ENCODE measurements at places on chromosomes 3 and 15.

DNA sequence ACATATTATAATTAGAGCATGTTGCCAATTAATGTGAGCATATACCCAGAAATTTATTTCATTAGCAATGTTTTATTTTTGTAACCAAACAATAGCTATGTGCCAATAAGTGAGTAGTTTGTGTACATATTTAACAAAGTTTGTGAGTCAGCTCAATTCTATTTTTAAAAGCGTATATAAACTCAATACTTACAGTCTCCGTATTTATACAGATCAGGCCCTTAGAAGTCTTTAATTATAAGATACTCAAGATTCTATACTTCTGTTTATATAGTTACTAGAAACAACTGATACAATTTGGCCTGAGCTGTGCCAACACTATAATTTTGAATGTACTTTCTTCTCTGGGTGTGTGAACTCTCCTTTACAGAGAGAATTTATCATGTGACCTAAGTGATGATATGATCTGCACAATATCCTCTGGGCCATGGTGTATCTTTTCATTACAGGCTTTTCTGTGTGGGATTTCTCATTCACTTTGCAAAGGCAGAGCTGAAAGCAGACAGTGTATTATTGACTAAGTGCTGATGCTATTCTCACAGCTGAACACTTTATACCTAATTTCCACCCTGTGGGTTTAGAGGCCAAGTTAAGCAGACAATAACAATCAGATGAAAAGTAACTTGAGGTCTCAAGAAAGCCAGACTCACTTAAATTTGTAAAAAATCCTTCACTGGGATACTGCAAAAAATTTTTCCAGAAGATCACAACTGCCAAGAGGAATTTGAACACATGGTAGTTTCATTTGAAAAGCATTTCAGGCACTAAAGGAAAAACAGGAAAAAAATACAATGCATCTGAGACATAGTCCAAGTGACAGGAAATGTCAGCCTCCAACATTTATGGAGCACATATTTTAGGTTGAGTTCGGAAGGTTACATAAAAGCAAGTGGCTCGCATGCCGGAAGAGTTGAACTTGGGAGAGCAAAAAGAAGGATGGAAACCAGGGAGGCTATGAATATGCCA lies 277.9 kb upstream of the SEMA6D start:
- DNase-seq = no peak

- no peak for DNase-seq
Measured at GRCh38 chr15:42279234-42279723, 6.0 kb upstream of the TMEM87A start.

GRCh38 chr3:71951842-71952241 lies 166.9 kb upstream of the PROK2 start:
- DNase-seq = no peak

DNA sequence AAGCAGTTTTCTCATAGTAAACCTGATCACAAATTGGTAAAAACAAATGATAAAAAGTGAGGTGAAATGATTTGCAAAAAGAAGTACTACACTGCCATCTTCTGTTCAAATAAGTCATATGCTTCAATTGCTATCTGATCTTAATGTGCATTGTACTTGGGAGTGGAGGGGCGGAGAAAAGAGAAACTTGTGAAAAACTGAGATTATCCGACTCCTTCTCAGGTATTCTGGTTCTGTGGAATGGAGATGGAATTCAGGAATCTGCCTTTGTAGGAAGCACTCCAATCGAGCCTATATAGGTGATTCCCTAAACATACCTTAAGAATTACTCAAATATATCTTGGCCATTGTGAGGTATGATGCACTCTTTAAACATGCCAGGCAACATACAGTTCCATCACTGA lies 180.6 kb downstream of the CHL1 start:
- no peak for DNase-seq

DNA sequence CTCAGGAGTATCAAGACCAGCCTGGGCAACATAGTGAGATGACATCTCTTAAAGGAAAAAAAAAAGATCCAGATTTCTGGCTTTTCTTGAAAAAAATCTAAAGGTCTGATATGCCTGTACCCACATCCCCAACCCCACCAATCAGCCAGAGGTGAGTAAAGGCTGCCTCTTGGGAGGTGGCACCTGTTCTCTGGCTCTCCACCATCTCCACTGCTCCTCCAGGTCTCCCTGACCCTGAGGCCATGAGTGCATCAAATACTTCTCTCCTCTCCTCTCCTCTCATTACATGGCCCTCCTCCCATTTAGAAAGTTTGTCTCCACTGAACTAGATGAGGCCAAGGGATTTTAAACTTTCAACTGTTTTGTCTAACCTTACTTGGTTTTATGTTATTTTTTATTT lies 5.2 kb downstream of the SIAH2 start:
- DNase-seq = no peak

GRCh38 chr3:12689997-12690711 lies 26.2 kb upstream of the RAF1 start:
- DNase-seq = no peak

DNA sequence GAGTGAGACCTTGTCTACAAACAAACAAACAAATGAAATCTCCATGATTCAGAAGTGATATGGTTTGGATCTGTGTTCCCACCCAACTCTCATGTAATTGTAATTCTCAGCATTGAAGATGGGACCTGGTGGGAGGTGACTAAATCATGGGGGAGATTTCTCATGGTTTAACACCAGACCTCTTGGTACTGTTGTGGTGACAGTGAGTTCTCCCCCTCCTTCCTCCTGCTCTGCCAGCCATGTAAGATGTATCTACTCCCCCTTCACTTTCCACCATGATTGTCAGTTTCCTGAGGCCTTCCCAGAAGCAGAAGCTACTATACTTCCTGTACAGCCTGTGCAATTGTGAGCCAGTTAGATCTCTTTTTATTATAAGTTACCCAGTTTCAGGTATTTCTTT lies 438.4 kb upstream of the THBS1 start:
- no peak for DNase-seq

DNA sequence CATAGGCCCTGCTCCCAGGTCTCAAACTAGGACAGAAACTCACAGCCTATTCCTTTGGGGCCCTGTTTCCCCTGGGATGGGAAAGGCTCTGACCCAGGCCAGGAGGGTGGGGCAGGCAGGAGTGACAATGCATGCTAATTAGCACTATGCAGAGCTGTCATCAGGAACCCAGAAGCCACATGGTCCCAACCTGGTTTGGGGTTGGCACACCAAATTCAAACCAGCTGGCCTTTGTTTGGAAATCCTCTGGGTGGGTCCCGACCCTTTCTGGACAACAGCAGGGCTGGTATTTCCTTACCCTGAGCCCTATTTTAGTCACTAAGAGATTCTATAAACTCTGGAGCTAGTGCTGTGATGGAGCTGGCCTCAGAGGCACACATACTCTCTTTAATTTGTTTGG lies 166.2 kb downstream of the LRTM1 start:
- DNase-seq = no peak

DNA sequence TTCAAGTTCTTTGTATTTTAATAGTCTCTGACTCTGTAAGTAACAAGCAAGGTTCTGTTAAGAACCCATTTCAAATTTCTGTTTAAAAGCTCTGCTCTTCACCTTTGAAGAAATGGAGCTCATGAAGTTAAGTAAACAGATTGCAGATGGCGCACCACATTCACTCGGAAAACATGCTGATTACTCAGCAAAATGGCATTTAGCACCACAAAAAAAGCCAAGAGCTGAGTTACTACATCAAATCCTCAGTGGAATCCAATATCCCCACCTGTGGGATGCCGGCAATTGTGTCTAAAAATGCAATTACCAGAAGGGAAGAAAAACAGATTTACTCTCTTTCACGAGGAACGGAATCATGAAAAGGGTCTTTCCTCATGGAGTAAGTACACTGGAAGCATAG lies 758.0 kb downstream of the NTRK3 start:
- DNase-seq = no peak

DNA sequence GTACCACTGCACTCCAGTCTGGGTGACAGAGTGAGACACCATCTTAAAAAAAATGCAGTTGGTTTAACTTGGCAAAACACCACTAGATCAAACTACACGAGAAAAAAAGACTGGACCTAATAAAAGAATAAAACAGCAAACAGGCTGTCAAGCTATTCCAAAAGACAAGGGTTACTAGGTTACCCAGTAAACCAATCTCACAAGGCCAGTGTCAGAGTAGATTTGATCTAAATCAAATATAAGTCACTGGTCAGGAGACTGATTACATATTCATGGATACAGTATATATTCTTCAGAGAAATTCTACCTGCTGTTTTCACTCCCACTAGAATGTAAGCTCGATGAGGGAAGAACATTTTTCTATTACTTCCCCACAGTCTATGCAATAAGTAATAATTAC lies 2.5 kb upstream of the GANC start:
- no peak for DNase-seq

DNA sequence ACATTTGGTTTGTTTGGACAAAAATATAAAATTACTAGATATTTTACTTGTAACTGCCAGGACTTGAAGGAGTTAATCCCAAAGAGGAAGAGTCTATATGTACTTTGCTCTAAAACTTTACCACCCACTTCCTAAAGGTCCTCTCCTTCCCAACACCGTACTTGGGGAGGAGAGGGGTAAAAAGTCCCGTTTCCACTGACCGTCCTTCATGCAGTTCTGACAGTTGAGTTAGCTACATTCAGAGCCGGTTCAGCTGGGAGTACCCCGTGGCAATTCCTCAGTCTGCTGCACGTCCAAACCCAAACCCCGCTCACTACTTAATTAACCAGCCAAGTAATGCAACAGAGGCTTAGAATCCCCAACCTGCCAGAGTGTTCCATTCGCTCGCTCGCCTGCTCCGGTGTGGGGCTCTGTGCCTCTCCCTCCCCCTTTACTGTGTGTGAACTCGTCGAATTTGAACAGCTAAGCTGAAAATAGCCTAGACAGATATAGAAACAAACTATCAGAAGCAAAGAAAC lies 519.7 kb downstream of the FOXP1 start:
- no peak for DNase-seq

GRCh38 chr15:96693990-96694517 lies 363.6 kb downstream of the NR2F2 start:
- DNase-seq = no peak
